ENCODE measurements at places on chromosomes 12 and 14.

- no peak for DNase-seq
Observed at GRCh38 chr14:34937876-34938275, 44.9 kb upstream of the SRP54 start.

GRCh38 chr12:52677671-52678070, 2.5 kb downstream of the KRT1 start:
- DNase-seq = no peak

DNA sequence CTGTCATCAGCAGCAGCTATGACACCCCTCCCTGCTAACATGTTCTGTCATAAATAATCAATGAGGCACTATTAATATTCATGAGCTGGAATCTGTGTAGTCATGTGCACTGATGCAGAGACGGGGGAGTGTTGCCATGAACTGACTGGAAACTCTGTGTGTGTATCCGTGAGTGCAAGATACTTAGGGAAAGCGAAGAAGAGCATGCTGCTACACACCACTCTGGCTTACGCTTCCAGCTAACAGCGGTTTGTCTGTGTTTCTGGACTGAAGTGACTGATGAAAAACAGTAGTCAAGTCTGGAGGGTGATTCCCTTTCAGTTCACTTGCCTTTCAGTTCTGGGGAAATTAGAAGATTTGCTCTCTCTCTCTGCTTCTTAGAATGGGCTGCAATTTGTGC, 249.4 kb downstream of the PDZRN4 start:
- DNase-seq = no peak

DNA sequence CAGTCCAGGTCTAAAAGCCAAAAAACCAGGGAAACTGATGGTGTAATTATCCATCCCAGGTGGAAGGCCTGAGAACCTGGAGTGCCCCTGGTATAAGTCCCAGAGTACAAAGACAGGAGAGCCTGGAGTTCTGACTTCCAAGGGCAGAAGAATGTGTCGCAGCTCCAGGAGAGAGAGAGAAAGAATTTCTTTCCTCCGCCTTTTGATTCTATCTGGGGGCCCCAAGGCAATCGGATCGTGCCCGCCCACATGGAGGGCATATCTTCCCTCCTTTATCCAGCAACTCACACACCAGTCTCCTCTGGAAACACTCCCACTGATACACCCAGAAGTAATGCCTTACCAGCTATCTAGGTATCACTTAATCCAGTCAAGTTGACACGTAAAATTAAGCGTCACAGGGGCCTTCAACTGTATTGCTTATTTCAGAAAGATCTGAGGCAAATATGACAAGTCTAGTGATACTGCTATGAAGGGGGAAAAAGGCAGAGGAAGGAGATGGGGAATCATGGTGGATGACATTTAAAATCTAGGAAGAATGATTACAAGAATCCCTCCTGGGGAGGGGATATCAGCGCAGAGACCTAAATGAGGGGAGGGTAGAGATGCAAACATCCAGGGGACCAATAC, 30.5 kb upstream of the LRP6 start:
- DNase-seq = no peak

- DNase-seq = no peak
Observed at GRCh38 chr14:42110167-42110566, 503.5 kb downstream of the LRFN5 start.

DNA sequence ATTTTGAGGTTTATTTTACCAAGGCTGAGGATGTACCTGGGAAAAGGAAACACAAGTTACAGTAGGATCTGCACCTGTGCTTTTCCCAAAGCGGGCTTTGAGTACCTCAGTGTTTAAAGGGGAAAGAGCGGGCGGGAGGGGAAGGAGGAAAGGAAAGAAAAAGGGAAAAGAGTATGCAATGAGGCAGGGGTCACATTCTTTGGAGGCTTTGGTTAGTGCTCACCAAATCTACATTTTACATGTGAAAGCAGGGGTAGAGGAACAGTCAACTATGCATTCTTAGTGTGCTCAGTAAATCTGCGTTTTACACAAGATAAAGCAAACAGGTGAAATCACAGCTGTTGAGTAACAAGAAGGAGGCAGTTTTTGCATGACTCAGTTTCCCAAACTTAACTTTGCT, 242.2 kb downstream of the TMEM132C start:
- DNase-seq = no peak

- DNase-seq = no peak
Observed at GRCh38 chr12:4850857-4851380, 58.8 kb upstream of the KCNA1 start.

GRCh38 chr14:57391517-57392195, 1.3 kb downstream of the NAA30 start:
- DNase-seq = no peak

DNA sequence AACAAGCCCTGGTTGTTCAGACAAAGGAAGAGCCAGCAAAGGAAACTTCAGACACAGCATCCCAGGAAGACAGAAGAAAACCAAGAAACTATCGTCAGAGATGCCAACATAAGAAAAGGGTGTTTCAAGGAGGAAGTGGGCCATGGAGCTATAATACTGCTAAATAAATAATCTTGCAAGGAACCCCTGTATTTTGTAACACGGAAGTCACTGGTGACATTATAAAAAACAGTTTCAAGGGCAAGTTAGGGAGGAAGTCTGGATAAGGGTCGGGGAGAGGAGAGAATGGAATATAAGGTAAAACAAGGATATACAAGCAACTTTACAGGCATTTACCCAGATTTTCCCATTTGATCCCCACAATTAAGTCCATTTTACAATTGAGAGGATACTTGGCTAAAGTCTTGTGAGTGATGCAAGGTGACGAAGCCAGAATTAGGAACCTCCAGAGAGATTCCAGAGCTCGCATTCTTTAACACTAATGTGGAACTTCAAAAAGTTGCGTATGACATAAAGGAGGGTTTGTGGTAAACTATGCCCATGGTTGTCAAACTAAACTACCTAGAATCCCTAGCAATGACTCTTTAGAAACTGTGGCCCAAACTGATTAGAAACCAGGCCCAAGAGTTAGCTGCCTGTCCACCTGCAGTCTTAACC, 46.4 kb downstream of the PPM1H start:
- no peak for DNase-seq

DNA sequence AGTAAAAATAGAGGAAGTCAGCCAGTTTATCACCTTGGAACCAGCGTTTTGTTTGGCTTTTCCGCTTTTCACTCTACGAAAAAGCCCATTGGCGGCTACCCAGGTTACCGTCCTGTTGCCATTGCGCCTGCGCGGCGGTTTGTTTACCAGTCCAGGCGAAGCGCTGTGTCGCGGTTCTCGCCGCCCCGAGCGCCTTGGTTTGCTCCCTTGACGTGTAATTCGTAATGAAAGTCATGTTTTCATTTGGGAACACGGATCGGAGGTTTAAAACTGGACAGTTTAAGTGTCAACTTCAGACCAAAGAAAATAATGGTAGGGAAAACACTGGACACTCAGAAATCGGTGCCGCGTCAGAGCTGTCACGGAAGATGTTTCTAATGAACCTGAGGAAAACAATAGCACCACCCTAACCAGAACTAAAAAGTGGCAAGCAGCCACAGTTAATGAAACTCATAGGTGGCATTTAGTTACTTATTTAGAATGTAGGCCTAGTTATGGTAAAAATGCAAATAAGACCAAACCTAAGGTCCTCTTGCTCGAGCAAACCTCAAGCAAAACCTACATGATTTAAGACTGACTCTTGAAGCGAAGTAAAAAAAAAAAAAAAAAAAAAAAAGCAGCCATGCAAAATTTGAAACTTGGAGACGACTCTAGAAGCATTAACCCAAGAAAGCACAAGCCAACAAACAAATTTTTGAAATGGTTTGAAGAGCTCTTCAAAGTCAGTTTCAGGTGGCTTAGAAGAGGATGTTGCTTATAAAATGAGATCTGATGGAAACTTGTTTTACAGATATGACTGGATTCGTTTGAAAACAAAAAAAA, 790 bp upstream of the GPR19 start:
- peak; percentile 83 for DNase-seq

- no peak for DNase-seq
Observed at GRCh38 chr14:100803226-100803625, 22.7 kb upstream of the MEG3 start.

DNA sequence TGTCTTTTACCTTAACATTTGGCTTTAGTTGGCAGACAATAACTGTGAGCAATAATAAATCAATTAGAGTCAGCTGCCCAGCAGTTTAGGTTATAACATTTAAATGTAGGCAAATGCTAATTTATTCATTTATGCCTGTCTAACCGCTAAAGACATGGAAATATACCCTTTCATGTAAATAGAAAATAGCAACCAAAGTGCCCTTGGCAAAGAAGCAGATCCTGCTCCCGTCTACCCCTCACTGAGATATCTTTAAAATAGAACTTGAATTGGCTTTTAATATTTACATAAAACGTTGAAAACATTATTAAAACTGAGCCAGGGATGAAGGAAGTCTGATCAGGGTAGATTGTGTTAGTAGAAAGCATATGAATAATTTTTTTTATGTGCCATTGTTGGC, 67.3 kb downstream of the ATP23 start:
- DNase-seq = no peak

- no peak for DNase-seq
Observed at GRCh38 chr14:68789821-68790643, 2.8 kb downstream of the ZFP36L1 start.

GRCh38 chr14:26522967-26523366, 74.9 kb downstream of the NOVA1 start:
- no peak for DNase-seq

Measured in stimulated activated CD8-positive, alpha-beta memory T cell treated with anti-CD3 and anti-CD28 coated beads, Interleukin-15, amount 100 ng/mL, for 48 hours (primary cell).